ENCODE measurements at places on chromosomes 6 and 20.

DNA sequence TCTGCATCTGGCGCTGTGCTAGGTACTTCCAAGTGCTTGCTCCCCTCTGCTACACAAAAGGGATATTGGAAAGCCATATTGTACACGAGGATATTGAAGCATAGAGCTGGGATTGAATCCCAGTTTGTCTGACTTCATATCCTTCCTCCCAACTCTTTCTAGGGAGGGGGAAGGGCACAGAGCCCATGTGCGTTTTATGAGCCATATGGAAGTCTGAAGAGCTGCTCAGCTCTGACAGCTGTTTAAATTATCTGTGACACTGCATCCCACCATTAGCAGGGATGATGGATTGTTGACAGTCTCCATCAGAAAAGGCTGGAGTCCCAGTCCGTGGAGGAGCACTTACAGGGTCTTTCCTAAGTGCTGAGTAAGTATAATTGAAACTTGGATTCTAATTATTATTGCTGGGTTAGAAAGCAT lies 18.4 kb downstream of the TIAM2 start:
- no peak for DNase-seq

- DNase-seq: no peak
Observed at GRCh38 chr6:118134736-118135135, 227.7 kb downstream of the SLC35F1 start.

GRCh38 chr20:49945701-49946477 lies 9.7 kb downstream of the RNF114 start:
- no peak for DNase-seq

DNA sequence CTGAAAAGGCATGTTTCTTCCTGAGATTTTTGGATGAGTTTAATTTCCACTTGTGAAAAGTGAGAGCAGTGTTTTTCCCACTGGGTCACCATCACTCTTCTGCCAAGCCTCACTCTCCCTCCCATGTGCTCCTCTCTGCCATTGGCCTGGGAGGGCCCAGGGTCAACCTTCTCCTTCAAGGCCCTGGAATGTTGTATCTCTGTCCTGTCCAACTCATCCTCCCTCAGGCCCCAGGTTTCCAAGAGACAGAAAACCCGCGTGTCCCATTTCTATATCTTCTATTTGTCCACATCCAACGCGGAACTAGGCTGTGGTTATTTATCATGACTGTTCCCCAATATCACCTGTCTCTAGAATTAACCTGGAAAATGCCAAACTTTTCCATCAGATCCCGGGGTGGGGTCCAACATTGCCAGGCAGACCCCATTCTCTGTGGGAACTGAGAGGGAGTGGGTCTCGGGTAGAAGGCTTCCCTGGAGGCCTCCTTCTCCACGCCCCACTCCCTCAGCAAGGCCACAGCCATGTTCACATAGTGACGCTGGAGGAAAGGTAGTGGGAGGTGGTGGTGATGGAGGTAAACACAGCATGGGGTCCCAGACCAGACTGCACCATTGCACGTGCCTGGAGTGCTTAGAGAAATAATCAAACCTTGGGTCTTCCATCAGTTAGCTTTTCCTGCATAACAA lies 173.5 kb downstream of the SCP2D1 start:
- DNase-seq: no peak

DNA sequence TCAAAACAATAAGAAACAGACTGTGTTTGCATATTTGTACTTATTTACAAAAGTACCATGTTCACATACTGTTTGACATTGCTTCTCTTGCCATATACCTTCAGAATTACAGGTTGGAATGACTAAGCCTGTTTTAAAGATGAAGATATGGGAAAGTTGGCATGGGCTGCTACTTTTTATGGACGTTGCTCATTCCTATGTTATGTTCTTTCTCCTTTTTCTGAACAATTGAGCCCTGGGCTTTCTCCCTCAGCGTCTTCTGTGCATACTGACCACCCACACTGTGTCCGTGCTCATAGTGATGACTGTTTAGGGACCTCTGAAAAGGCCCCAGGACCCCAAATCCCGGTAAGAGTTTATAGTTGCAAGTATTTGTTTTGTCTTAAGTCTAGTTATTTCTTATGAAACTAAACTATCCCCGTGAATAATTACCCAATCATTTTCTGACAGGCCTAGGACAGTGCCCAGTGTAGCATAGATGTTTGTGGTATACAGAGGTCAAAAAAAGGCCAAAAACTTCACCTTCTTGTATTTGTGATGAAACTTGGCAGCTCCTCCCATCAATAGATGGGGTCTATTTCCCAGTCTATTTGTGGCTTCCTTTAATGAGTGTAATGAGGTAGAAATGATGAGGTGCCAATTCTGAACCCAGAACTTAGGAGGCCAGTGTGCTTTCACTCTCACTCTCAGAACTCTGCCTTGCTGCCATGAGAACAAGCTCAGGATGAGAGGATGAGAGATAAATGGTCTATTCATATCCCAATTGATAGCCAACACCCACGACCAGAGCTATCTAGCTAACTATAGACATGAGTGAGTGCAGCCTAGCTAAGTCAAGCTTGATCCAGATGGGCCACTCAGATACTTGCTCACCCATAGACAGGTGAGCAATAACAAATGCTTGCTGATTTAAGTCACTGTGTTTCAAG lies 40.9 kb downstream of the GSTA4 start:
- no peak for DNase-seq

DNA sequence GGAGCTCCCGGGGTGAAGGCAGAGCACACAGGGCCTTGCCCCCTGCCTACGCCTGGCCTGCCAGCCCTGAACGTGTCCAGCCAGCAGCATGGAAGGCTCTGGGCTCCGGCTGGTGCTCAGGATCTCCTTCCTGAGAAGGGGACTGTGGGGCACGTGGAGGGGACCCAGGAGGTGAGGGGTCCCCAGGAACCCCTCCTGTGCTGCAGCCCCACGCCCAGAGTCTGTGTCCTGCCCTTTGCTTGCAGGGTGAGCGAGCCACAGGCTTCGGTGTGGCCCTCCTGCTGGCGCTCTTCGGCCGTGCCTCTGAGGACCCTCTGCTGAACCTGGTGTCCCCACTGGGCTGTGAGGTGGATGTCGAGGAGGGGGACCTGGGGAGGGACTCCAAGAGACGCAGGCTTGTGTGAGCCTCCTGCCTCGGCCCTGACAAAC lies 22.3 kb downstream of the NPEPL1 start:
- no peak for DNase-seq

DNA sequence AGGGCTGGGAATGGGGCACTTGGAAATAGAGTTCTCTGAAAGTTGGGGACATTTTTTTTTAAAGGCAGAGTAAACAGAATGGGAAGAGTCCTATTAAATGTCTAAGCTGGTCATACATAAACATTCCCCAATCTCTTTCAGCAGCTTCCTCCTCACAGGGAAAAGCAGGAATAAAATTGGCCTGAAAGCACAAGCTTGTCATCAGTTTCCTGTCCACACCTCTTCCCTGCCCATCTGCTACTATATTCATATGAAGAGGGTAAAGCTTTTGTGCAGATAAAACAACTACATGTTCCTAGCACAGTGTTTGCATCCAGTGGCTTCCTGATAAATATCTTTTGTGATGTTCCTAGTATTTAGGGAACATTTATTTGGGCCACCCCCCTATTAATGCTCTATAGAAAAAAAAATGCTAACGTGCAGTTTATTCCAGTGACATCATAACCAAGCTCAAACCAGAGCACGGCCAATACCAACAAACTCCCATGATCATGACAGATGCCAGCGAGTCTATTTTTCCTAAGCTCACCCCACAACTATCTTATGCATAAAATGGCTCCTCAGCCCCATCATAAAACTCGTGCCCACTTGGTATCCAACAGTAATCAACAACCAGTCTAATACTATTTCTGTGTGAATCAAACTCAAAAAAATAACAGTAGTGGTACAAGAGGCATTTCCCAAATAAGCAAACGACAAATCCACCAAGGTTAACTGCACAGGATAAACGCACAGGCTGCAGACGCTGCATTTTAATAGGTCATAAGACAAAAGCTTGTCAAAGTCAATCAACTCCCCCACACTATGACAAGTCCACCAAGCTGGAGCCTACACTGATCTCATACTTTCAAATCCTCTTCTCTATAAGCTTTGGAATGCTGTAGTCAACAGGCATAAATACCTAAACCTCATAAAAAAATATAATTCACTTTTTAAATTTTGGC lies 95.3 kb downstream of the EPB41L2 start:
- DNase-seq: no peak

DNA sequence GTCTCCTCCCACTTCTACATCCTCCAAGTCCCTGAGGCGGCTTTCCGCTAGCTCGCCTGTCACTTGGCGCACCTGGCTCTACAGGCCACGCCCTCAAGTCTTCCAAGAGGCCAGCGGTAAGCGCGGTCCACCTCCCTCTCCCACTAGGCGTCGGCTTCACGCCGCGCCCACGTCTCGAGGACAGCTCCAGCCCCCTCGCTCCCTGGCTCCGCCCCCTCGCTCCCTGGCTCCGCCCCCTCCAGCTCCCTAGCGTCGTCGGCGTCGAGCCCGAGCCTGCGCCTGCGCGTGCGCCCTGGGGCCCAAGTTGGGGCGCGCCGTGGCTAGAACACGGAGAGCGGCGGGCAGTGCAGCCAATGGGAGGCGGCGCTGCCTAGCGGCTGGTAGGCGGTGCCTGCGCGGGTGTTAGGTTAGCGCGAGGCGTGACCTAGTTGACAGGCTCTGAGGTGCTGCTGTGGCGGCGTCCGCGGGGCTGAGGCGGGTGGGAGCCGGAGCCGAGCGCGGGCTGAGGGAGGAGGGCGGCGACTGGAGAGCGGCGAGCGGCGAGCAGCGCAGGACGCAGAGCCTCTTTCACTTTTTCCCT lies at the start of gene MACROD2:
MACROD2 (plus strand) TSS at position 431 of the 580 bp plus-strand sequence.
- peak; percentile 26 for DNase-seq

DNA sequence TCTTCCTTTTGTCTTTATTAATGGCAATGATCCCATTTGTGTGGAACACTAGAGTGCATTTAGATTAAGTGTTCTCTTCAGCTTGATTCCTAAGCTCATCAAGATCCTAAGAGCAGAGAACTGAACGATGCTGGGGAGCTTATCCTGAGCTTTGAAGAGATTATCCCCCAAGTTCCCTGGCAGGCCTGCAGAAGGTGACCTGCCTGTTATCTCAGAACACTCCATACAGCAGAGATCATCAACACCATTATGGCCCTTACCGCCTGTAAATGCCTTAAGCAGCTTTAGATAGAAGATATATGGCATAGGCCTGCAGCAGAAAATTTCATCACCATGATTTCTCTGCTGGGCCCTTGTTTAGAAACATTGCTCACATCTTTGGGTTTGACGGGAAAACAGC lies 779.9 kb upstream of the MAP3K7 start:
- no peak for DNase-seq

DNA sequence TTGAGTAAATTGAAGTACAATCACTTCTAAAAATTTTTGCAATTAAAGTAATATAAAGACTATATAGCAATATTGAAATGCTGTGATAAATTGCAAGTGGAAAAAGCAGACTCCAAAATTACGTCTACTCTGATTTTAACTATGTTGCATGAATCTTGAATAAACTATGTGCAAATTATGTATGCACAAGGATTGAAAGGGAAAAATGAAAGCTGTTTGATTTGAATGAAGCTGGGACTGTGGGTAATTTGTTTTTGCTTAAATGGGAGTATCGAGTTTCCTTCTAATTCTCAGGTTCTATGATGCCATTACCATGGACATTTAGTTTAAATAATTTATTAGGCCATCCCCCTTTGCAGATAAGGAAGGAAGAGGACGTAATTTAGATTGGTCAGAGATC lies 198.7 kb upstream of the MYLIP start:
- no peak for DNase-seq

- no peak for DNase-seq
Observed at GRCh38 chr6:10518557-10519407, 2.4 kb upstream of the GCNT2 start.

- DNase-seq: no peak
Observed at GRCh38 chr20:17825960-17826843, 126.4 kb downstream of the BANF2 start.

GRCh38 chr6:80517525-80517924 lies 411.1 kb downstream of the BCKDHB start:
- no peak for DNase-seq

DNA sequence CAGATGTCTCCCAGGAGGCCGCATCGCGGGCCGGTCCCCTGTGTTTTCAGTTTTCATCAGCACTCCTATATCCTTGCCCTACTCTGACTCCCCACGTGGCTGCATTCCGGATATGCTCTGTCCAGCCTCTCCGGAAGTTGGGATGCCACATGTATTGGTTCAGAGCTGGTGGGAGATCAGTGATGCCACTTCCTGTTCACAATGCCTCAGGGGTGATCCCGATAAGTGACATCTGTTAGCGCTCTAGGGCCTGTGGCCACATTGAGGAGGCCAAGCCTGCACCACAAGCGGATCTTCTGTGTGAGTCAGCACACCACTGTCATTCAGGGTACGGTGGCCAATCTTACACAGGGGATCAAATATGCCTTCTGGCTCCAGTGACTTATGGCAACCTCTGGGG lies 57.8 kb downstream of the PPP1R3G start:
- no peak for DNase-seq
